Stimulated activated CD4-positive, alpha-beta T cell treated with anti-CD3 and anti-CD28 coated beads, Interleukin-12 subunit alpha, Interleukin-12 subunit beta, amount 100 ng/mL, for 24 hours (primary cell): ENCODE measurements at places on chromosomes 12 and 14.

GRCh38 chr12:65779091-65779642, 45.1 kb upstream of the HMGA2 start:
- DNase-seq, result no peak

GRCh38 chr14:63301891-63302534, 16.7 kb downstream of the GPHB5 start:
- no peak for DNase-seq

DNA sequence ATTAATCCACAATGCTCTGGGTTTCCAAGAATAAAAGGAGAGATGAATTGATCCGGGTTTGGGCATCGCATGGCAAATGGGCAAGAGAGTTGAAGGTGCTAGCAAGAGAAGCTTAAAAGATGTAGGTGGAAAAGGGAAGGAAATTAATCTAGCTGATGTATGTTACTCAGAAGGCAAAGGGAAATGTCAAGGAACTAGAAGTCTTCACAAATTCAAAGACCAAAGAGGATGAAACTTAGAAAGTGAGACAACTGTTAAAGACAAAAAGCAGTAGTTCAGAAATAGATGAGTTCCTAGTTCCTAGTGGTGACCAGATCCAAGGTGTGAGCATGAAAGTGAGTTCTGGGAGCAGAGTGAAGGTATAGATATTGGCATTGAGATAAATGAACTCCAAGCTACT, 228.3 kb downstream of the SEC23A start:
- no peak for DNase-seq

DNA sequence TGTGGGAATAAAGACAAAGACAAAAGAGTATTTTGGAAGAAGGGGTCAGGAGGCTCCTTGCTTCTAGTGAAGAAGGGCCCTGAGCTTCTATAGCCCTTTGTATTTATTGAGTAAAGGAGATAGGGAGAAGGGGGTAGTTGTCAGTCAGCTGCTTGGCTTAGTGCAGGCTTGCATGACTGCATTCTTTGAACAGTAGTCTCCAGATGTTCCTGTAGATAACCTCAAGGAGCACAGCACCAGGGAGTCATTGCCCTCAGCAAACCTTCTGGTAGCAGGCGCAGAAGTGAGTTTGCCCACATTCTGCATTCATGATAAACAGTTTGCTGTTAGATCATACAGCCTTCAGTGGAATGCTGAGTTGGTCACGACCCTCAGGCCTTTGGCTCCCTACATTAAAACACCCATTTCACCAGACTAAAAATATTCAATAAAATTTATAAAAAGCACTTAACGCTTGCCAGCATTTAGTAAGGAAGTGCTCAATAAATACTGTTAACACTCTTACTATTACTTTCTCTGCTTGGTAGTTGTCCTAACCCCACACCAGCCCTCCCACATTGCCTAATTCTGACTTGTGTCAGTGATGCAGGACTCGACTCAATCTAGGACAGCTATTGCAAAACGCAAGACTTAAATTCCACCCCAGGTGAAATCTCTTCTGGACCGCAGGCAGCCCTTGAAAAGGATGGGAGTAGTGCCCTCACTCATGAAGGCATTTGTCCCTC, 3.0 kb upstream of the DHRS4 start:
- DNase-seq, result no peak

DNA sequence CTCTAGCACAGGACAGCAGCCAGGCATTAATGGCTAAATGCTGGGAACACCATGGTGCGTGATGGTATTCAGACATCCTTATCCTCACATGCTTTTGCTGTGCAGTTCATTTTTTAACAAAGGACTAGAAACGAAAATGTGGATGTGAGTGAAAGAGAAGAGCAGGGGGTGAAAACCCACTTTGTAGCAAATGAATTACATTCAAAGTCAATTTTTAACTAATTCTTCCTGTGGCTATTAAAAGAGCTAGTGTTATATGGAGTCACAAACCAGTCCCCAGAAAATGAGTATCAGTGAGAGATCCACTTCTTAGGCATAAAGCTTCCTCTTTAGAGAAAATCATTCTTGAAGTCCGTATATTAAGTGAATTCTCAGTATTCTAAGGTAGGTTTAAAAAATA, 592.0 kb upstream of the LMO3 start:
- DNase-seq, result no peak

DNA sequence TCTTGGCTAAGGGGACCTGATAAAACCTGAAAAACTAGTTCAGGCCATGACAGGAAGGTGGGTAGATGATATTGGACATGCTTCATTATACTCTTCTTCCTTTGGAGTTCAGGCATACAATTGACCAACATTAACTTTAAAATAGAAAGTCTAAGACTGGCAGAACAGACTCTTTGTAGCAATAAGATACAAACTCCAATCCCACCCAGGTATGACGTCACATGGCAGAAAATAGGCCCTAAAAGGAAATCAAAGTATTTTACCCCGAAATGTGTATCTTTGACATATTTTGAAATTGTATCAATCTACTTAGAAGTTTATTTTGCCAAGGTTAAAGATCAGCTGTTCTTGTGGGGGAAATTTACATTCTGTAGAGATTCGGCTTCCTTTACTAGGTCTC, 198.1 kb upstream of the LRIG3 start:
- DNase-seq, result no peak

DNA sequence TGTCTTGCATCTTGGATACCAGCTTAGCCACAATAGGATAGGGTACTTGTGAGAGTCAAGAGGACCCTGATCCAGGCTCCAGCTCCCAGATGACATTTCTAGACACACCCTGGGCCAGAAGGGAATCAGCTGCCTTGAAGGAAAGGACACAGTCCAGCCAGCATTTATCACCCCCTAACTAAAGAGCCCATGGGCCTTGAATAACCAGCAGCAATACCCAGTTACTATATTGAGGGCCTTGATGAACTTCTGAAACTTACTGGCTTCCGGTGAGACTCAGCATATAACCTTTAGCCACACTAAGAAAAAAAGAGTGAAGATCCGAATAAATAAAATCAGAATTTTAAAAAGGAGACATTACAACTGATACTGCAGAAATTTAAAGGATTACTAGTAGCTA, 1135.4 kb downstream of the LRFN5 start:
- DNase-seq, result no peak

DNA sequence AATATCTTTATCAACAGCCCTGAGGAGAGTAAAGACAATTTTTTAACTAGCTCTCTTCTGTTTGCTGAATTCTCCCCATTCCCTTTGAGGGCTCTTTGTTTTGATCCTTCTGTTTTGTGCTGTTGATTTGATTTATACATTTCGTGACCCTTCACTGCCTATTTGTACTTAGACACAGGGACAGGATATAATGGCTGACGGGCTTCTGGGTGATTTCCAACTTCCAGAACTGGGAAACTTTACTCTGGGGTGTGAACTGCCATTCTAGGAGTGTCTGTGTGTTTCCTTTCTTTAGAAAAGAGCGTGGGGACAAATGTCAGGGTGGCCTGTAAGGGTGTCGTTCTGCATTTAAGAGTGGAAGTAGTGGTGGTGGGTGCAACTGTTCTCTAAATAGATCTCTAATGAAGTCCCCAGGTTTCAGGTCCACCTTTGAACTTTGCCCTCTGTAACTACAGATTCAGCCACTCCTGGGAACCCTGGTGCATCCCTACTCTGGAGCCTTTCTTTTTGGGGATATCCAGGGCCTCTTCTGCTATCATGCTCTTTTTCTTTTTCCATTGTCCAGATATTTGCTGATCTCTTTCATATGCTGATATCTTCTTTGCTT, 22.3 kb upstream of the SSPN start:
- DNase-seq, result no peak

GRCh38 chr12:41310367-41310766, 122.2 kb downstream of the PDZRN4 start:
- DNase-seq, result no peak

DNA sequence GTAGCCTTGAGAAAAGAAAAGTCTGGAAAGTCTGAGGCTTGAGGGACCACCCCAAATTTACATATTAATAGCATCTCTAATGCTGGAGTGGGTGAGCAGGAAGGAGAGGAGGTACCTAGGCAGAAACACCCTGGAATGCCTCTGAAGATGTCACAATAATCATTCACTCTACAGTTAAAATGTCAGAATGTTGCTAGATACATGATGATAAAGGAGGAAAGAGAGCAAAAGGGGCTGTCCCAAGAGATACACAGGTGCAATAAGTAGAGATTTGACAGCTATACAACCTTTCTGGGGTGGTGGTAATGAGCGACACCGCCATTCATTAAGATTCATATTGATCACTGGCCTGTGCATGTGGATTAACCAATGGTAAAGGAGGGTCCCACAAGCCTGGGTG, 540.5 kb upstream of the FBXO33 start:
- DNase-seq, result no peak
